ENCODE measurements at places on chromosomes 12 and 14.

DNA sequence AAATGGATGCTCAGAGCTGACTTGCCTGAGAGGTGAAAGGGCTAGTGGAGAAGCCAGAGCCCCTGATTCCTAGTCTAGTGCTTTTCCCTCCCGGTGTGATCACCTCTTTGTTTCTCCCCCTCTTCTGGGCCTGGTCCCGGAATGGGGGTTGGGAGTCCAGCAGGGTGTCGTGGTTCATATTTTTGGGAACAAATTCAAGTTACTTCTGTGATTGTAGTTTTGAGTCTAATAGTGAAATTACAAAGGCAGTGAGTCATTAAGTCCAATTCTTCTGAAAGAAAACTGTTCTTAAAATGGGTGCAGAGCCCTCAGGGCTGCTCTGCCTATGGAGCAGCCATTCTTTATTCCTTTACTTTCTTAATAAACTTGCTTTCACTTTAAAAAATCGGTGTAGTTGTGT lies 7.6 kb downstream of the SUSD6 start:
- peak overlapping the region; percentile 95 for H3K27ac ChIP-seq
- no peaks in the 10 kb centered on the region for H3K27me3 ChIP-seq
- H3K36me3 ChIP-seq = peaks cover 37% of the 10 kb centered on the region
- peak overlapping the region; percentile 39 for H3K4me3 ChIP-seq
- H3K4me1 ChIP-seq = peaks cover 97% of the 10 kb centered on the region

DNA sequence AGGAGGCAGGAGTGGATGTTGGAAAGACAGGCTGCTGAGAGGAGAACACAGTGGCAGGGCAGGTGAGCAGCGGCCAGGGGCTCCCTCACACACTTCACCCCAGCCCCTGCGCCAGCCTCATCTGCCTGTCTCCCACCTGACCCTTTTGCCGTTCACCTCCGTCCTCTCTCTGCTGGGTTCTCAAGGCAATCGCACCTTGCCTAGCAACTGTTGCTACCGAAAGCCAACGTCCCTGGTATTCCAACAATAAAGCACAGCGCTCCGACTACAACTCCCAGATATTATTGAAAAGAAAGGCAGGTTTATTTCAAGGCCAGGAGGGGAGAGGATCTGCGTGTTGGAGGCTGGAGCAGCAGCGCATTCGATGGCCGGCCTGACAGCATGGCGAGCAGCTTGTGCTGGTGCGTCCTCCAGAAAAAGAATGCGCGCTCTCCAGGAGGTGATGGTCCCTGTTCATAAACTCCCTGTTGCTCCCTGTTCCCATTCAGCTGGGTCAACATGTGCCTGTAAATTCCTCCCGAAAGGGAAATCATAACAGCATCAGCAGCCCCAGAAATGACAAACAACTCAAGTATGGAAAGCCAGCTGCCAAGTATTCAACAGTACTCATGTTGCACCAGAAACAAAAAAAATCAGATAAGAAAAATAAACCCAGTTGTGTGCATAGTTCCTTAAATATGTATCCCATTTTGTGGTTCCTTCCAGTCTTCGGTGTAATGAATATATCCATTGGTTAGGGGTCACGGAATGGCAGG lies 153.0 kb upstream of the DIO3 start:
- H3K36me3 ChIP-seq = no peaks in the 10 kb centered on the region
- H3K27ac ChIP-seq = no peak overlapping the region
- H3K4me3 ChIP-seq = no peak overlapping the region
- H3K27me3 ChIP-seq = peaks cover 26% of the 10 kb centered on the region

- peaks cover 11% of the 10 kb centered on the region for H3K36me3 ChIP-seq
- H3K27ac ChIP-seq = no peak overlapping the region
- peaks cover 5% of the 10 kb centered on the region for H3K27me3 ChIP-seq
- no peak for DNase-seq
- H3K4me1 ChIP-seq = peaks cover 51% of the 10 kb centered on the region
- H3K4me3 ChIP-seq = no peak overlapping the region
Observed at GRCh38 chr14:101358320-101359125, 202.8 kb upstream of the DIO3 start.

- no peak overlapping the region for H3K27ac ChIP-seq
- no peaks in the 10 kb centered on the region for H3K4me1 ChIP-seq
- H3K27me3 ChIP-seq = no peaks in the 10 kb centered on the region
- no peak overlapping the region for H3K4me3 ChIP-seq
- no peak for DNase-seq
- H3K36me3 ChIP-seq = no peaks in the 10 kb centered on the region
Observed at GRCh38 chr12:83365317-83365716, 678.6 kb downstream of the TMTC2 start.

DNA sequence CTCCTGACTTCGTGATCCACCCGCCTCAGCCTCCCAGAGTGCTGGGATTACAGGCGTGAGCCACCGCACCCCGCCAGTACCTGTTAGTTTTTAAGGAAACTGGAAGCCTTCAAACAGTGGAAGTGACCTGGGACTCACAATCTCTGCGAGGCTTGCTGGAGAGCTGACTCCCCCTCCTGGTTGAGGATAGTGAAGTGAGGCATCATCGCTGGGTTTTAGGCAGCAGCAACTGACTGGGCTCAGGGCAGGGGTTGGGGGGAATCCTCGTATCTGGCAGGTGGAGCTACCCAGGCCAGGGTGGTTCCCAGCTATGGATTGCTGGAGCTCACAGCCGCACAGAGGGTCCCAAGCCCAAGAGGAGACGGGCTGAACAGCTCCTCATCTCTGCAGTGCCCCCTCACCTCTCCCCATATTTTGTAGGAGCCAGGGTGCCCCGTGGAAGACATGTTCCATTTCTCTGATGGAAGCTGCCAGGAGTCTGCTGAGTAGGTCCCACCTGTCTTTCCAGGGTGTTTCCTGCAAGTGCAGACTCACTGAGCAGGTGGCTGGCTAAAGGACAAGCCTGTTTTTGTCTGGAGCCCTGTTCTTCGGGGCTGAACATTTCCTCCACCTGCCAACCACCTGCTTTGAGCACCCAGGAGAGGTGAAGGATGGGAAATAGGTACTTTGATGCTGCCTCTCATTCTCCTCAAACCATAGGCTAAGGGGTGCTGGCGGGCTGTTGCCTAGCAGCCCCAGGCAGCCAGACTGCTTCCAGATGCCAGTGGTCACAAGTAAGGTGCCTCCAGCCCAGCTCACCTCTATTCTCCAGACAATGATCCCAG lies 3.1 kb downstream of the AVIL start:
- H3K27me3 ChIP-seq = no peaks in the 10 kb centered on the region
- peaks cover 19% of the 10 kb centered on the region for H3K36me3 ChIP-seq
- H3K4me3 ChIP-seq = no peak overlapping the region
- no peaks in the 10 kb centered on the region for H3K4me1 ChIP-seq
- no peak for DNase-seq
- H3K27ac ChIP-seq = no peak overlapping the region

DNA sequence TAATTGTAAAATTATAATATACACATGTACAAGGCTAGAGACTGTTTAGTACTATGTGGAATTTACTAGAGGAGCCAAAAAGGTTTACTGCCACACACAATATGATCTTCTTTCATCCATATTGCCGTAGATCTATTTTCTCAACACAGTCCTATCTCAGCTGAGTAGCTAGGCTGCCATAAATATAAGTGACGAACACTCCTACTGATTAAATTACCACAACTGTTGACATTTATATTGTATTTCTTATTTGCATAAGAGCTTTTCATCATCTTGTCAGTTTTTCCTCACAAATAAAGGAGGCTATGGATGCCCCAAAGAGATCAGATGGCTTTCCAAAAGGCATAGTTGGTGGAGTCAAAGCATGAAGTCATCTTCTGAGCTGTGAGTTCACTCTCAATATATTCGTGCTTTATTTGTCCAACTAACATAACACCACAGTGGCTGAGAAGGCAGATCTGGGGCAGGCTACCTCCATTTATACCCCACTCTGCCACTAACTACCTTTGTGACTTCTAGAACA lies 78.6 kb downstream of the CCDC59 start:
- H3K27me3 ChIP-seq = no peaks in the 10 kb centered on the region
- H3K4me3 ChIP-seq = no peak overlapping the region
- H3K36me3 ChIP-seq = peaks cover 2% of the 10 kb centered on the region
- no peaks in the 10 kb centered on the region for H3K4me1 ChIP-seq
- H3K27ac ChIP-seq = no peak overlapping the region

- no peak overlapping the region for H3K27ac ChIP-seq
- peaks cover 8% of the 10 kb centered on the region for H3K4me1 ChIP-seq
- H3K27me3 ChIP-seq = peaks cover 23% of the 10 kb centered on the region
Observed at GRCh38 chr12:5428332-5429221, 3.3 kb upstream of the NTF3 start.

GRCh38 chr12:26245175-26245942 lies 50.0 kb downstream of the SSPN start:
- no peak for DNase-seq
- no peak overlapping the region for H3K4me3 ChIP-seq
- H3K36me3 ChIP-seq = no peaks in the 10 kb centered on the region
- no peak overlapping the region for H3K27ac ChIP-seq
- peaks cover 2% of the 10 kb centered on the region for H3K4me1 ChIP-seq

DNA sequence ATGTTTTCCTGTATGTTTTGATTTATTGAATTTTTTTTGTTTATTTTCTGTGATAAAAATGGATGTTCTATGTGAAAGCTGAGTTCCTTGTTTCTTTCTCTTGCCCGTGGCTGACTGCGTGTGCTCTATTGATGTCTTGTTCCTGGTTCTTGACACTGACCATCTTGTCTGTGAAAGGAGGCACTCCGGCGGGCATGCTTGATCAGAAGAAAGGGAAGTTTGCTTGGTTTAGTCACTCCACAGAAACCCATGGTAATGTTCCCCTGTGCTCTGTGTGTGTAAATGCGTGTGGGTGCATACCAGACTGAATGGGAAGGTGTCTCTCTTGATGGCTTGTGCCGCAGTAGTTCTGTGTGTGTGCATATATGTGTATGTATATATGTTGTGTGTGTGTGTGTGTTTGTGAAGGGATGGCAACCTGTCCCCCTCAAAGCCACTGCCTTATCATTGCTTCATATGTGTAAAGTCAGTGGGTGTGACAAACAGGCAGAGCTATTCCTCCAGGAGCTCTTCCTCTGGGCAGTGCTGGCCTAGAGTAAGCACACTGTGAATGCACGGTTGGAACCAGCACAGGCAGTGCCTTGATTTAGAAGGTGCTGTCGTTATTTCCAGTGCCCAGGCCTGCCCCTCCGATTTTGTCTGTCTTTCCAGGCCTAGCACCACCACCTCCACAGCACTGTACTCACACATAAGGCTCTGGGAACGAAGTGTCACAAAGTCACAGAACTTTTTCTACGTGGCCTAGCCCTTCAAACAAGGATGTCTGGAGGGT lies 247.3 kb upstream of the FKBP4 start:
- H3K4me1 ChIP-seq = peaks cover 18% of the 10 kb centered on the region
- H3K36me3 ChIP-seq = no peaks in the 10 kb centered on the region
- H3K27ac ChIP-seq = no peak overlapping the region
- H3K27me3 ChIP-seq = no peaks in the 10 kb centered on the region

DNA sequence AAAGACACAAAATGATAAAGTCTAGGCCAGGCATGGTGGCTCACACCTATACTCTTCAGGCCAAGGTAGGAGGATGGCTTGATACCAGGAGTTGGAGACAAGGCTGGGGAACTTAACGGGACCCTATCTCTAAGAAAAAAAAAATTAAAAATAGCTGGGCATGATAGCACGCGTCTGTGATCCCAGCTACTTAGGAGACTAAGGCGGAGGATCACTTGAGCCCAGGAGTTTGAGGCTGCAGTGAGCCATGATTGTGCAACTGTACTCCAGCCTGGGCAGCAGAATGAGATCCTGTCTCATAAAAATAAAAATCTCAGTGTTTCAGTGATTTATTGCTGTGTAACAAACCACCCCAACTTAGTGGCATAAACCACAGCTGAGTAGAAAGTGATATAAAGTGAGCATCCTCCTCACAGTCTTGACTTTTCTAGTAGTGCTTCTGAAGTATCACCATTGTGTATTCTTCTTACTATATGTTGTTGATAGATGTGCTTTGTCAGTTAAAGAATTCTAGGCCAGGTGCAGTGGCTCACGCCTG lies 10.6 kb upstream of the ATF1 start:
- H3K27ac ChIP-seq = no peak overlapping the region
- H3K4me3 ChIP-seq = no peak overlapping the region

DNA sequence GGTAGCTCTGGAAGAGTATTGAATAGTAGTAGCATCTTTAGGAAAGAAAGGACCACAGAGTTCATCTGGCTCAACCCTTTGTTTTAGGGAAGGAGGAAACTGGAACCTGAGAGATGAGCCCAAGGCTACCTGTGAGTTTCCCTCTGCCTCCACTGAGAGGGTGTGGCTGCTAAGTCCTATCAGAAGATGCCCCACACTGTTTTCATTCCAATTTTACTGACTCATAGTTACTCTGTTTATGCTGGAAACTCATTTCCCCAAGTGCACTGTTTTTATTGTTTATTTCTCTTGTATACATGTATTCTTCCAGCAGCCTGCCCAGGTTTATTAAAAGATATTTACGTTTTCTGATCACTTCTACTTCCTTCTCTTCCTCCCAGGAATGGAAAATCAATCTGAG lies 127.4 kb upstream of the ARHGAP5 start:
- DNase-seq = no peak
- no peak overlapping the region for H3K4me3 ChIP-seq
- no peaks in the 10 kb centered on the region for H3K36me3 ChIP-seq
- H3K27me3 ChIP-seq = peaks cover 4% of the 10 kb centered on the region
- no peak overlapping the region for H3K27ac ChIP-seq
- H3K4me1 ChIP-seq = peaks cover 6% of the 10 kb centered on the region

- no peak overlapping the region for H3K27ac ChIP-seq
- no peak overlapping the region for H3K4me3 ChIP-seq
- no peak for DNase-seq
- H3K4me1 ChIP-seq = peaks cover 6% of the 10 kb centered on the region
Observed at GRCh38 chr12:88227871-88228270, 85.8 kb downstream of the TMTC3 start.

DNA sequence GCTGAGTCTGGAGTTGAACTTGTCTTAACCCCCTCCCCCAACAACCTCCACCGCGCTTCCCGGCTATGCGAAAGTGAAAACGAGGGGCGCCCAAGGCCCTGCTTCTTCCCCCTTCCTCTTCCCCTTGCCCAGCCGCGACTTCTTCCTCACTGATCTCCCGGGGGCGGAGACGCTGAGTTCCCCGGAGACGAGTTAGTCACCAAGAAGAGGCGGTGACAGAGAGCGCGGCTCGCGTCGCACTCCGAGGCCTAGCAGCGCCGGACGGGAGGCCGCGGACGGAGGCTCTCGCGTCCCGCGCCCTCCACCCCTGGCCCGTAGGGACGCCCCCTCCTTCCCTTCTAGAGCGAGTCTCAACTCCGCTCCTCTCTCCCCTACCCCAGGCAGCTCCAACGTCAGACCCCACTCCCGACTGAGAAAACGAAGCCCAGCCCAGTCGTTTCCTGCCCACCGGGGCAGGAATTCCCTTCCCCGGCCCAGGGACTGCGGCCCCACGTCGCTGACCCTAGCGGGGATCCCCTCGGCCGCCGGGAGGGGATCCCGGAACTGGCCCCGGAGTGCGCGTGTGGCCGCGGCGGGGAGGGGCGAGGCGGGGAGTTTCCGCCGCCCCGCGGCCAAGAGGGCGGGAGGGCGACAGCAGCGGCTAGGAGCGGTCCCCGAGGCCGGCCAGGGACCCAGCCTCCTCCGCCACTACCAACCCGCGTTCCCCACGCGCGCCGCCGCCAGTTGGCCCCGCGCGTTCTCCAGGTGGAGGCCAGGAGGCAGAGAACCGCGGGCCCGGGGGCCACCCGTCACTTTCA lies 1.4 kb downstream of the BAZ1A start:
- peak; percentile 92 for DNase-seq
- H3K27ac ChIP-seq = peak overlapping the region; percentile 100
- H3K36me3 ChIP-seq = peaks cover 24% of the 10 kb centered on the region

GRCh38 chr14:64800000-64800399 lies 79.7 kb downstream of the SPTB start:
- no peak overlapping the region for H3K4me3 ChIP-seq
- no peak overlapping the region for H3K27ac ChIP-seq
- peaks cover 7% of the 10 kb centered on the region for H3K27me3 ChIP-seq
